Activated T-helper 2 cell treated with anti-CD3 and anti-CD28 coated beads, Interferon-gamma antibody, Interleukin-2, Interleukin-4, amounts not matched to agents 10 μg/mL and 5 μg/mL and 100 μg/mL, durations not matched to agents 14 hours and 24 hours and 36 hours (primary cell): ENCODE measurements at places on chromosomes 11 and 22.

DNA sequence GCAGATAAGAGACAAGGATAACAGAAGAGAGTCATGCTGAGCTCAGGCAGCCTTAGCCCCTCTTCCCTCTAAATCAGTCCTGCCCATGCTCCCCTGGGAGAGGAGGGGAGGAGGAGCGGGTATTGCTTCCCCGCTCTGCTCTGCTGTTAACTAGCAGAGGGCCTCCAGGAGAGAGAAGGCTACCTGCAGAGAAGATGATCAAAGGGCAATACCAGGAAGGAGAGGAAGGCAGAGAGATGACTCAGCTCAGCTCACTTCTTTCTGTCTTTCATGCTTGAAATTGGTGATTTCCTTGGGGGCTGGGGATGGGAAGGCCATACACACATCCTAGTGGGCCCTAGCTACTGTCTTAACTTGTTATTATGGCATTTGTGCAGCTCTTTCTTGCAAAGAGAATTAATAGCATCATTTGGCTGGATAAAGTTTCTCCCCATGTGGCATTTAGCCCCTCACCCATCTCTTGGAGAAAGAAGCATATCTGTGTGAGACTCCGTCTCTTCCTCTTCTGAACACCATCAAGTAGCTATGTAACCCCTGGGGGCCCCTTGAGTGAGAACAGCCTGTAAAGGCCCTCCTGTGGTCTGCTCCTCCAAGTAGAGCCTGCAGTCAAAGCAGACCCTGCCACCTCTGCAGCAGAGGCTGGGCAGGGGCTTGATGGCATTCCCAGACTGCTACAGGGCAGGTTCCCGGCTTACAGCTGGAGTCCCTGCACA lies 33.4 kb upstream of the AMOTL1 start:
- H3K27me3 ChIP-seq: peaks cover 5% of the 10 kb centered on the region
- H3K36me3 ChIP-seq: no peaks in the 10 kb centered on the region
- H3K27ac ChIP-seq: no peak overlapping the region
- no peak overlapping the region for H3K4me3 ChIP-seq

DNA sequence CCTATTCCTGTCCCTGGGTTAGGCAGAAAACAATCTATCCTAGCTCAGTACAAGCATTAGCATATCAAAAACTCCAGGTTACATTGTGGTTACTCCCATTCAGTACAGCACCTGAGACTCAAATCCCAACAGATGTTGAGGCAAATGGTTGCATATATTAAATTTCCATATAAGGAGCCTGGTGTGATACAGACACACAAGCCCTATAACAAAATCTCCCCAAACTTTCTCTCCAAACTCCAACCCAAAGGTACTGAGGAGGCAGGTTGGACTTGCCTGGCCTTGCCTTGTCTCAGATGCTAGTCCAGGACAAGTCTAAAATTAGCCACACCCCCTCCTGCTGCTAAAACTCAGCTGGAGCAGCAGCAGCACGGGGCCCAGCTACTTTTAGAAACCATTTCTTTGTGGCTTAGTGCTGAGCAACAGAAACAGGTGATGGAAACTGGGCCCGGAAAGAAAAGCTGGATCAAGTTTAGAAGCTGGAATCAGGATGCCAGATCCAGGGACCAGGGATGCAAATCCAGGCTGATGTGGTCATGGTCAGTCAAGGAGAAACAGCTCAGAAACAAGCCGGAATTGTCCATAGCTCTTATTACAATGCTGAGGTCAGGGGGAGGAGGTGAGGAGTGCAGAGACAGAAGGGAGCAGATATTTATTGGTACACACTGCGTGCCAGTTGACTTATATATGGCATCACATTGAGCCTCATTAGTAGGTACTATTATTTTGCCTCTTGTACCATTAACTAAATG lies 73.7 kb upstream of the AMOTL1 start:
- no peaks in the 10 kb centered on the region for H3K36me3 ChIP-seq
- no peak overlapping the region for H3K27ac ChIP-seq
- no peak overlapping the region for H3K4me3 ChIP-seq
- no peaks in the 10 kb centered on the region for H3K4me1 ChIP-seq
- peaks cover 8% of the 10 kb centered on the region for H3K27me3 ChIP-seq
- DNase-seq: no peak

- H3K4me3 ChIP-seq: no peak overlapping the region
- no peak for DNase-seq
- no peaks in the 10 kb centered on the region for H3K27me3 ChIP-seq
Measured at GRCh38 chr11:92267968-92268367, 43.4 kb downstream of the FAT3 start.

DNA sequence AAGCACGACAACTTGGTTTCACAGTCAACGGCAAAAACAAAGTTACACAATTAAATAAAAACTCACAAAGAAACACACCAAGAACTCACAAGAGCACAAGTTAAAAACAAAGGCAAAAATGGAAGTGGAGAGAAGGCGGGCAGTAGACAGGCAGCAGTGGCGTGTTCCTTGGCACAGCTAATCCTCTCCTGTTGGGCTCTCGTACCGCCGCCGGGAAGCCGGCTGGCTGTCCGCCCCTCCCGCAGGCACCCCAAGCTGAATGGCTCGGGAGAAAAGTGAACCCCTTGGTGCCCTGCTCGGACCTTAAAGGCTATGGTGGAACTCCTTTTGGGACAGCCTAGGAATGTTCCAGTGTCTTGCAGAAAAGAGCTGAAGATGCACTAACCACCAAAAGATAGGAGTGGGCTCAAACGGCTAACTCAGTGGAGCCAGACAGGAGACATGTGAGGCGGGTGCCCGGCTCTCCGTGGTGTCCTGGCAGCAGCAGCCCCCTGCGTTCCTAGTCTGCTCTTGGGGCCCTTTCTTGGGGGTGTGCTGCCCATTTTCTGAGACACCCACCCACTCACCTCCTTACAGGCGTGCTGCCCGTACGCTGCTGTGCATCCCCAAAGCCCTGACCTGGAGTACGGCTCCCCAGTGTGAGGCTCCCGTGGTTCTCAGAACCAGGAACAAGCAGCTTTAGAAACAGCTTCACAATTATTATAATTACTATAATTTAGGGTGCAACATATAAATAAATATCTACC lies 86.1 kb upstream of the BID start:
- no peak overlapping the region for H3K27ac ChIP-seq
- H3K27me3 ChIP-seq: no peaks in the 10 kb centered on the region
- peaks cover 6% of the 10 kb centered on the region for H3K36me3 ChIP-seq
- H3K4me1 ChIP-seq: peaks cover 8% of the 10 kb centered on the region

GRCh38 chr11:112343368-112344039 lies 82.8 kb upstream of the PLET1 start:
- H3K27ac ChIP-seq: no peak overlapping the region
- no peaks in the 10 kb centered on the region for H3K27me3 ChIP-seq
- no peak for DNase-seq
- H3K4me1 ChIP-seq: peaks cover 2% of the 10 kb centered on the region
- H3K36me3 ChIP-seq: no peaks in the 10 kb centered on the region
- no peak overlapping the region for H3K4me3 ChIP-seq

- H3K4me1 ChIP-seq: no peaks in the 10 kb centered on the region
- peaks cover 8% of the 10 kb centered on the region for H3K27me3 ChIP-seq
- H3K27ac ChIP-seq: no peak overlapping the region
- no peaks in the 10 kb centered on the region for H3K36me3 ChIP-seq
- H3K4me3 ChIP-seq: no peak overlapping the region
Measured at GRCh38 chr11:76246271-76246933, 40.1 kb upstream of the WNT11 start.

DNA sequence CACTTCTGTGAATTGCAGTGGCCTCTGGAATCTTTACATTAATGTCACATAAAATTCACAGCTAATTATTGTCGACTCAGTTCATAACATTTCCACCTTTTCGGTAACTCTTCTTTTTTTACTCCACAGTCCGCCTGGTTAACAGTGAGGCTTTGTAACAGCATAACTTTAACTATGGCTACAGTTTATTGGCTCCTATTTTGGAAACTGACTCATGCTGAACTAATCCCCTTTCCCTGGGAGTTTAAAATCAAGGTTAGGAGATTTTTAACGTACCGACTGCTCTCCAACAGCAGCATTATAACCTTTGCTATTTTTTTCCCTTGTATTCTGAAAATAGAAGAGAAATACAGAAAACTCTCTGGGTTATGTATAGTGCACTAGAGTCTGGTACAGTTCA lies 3.2 kb upstream of the POGLUT3 start:
- no peak overlapping the region for H3K4me3 ChIP-seq
- peaks cover 10% of the 10 kb centered on the region for H3K27me3 ChIP-seq
- no peak for DNase-seq
- no peak overlapping the region for H3K27ac ChIP-seq
- H3K4me1 ChIP-seq: peaks cover 12% of the 10 kb centered on the region
- H3K36me3 ChIP-seq: peaks cover 1% of the 10 kb centered on the region

GRCh38 chr11:9691865-9692264 lies 28.0 kb downstream of the SWAP70 start:
- no peak overlapping the region for H3K27ac ChIP-seq
- no peak for DNase-seq
- no peak overlapping the region for H3K4me3 ChIP-seq
- peaks cover 2% of the 10 kb centered on the region for H3K4me1 ChIP-seq

DNA sequence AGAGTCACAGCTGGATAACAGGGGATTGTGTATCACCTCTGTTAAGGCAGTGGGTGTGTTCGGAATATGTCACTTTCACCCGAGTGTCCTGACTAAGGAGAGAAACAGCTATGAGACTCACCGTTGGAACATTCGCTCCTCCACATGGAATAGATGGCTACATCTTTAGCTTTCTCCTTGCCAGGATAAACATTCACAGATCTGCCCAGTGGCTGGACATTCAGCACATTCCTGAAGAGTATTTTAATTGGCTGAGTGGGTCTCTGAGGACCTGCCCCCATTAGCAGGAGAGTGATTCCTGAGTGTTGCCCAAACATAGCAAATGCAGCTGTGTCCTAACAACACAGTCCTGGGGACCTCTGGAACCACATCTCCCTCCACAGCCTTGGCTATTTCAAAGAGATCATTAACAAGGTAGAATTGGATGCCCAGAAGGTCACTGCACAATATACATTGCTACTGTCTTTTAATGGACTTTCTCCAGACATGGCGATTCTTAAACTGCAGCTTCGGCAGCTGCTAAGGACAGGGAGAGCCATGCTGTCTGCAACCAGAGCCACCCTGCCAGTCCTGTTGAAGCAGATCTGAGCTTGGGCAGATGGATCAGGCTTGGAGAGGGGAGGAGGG lies 435.0 kb upstream of the CADM1 start:
- no peaks in the 10 kb centered on the region for H3K36me3 ChIP-seq
- no peak overlapping the region for H3K27ac ChIP-seq
- H3K27me3 ChIP-seq: peaks cover 3% of the 10 kb centered on the region
- peaks cover 13% of the 10 kb centered on the region for H3K4me1 ChIP-seq

- peaks cover 44% of the 10 kb centered on the region for H3K4me1 ChIP-seq
- no peak for DNase-seq
- H3K4me3 ChIP-seq: peak overlapping the region; percentile 78
- H3K27ac ChIP-seq: peak overlapping the region; percentile 78
Measured at GRCh38 chr11:63838150-63838677, 696 bp upstream of the MARK2 start.

DNA sequence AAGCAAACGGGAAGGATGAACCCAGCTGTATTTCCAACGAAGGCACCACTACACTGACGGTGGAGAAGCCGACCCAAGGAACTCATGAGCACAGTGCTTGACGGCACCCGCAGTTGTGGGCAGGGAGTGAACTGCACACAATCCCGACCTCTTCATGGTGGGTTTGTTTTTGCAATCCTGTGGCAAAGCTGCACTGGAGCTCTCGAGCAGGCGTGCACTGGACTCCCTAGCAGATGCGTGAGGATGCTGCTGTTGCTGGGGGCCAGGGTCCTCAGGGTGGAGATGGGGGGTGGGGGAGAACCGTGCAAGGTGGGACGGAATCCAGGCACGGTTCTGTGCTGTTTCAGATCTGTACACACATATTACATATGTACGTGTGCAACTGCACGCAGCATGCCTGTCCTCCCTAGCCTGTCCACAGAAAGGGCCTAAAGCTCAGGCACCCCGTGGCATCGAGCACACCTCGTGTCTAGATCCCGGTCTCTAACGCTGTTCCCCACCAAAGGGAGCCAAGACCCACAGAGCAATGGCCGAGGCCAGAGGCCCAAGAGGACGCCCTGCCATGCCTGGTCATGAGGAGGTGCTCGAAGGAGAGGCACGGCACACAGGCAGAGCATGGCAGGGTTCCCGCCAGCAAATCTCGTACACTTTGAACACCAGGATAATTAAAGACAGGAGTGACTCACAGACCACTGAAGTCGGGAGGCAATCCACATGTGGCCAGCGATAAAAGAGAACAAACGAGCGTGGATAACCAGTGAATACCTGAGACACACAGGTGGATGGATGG lies 17.6 kb downstream of the ALG12 start:
- H3K27me3 ChIP-seq: no peaks in the 10 kb centered on the region
- H3K4me3 ChIP-seq: no peak overlapping the region
- H3K27ac ChIP-seq: no peak overlapping the region

GRCh38 chr11:2204361-2205213 lies 33.0 kb upstream of the TH start:
- no peak for DNase-seq
- H3K27me3 ChIP-seq: no peaks in the 10 kb centered on the region
- no peak overlapping the region for H3K27ac ChIP-seq
- H3K4me1 ChIP-seq: no peaks in the 10 kb centered on the region

DNA sequence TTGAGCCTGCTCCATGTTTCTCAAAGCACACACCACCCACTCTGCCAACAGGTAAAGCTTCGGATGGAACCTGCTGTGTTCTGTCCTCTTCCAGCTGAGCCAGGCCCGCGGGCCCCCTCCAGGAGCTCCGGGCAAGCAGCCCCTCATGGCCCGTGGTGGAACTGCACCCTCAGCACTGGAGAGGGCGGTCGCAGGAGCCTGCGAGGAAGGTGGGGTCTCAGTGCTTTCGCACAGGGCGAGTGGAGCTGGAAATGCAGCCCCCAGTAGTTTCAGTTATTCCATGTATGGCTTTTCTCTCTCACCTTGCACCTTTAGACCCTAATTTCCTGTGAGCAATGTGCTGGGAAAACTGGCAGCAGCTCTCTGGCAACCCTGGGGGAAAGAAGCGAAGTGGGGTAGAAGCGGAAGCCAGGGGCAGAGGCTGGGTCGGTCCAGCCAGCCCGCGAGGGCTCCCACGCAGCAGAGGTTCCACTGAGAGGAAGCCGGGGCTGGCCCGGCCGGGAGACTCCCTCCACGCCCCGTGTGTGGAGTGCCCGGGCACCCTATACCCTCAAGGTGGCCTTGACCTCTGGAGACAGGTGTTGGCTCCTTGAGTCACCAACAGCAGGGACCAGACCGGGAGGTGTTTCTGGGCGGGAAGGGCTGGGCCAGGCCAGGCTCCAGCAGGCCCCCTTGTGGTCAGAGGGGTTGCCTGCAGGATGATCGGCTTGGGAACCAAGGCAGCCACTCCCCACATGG lies 119.9 kb upstream of the TMEM45B start:
- H3K36me3 ChIP-seq: no peaks in the 10 kb centered on the region
- H3K27ac ChIP-seq: no peak overlapping the region
